Naive thymus-derived CD8-positive, alpha-beta T cell (primary cell): ENCODE measurements at places on chromosomes 7 and 10.

GRCh38 chr10:35259769-35260397 is 76.4 kb upstream of the CCNY start:
- no peak for DNase-seq

DNA sequence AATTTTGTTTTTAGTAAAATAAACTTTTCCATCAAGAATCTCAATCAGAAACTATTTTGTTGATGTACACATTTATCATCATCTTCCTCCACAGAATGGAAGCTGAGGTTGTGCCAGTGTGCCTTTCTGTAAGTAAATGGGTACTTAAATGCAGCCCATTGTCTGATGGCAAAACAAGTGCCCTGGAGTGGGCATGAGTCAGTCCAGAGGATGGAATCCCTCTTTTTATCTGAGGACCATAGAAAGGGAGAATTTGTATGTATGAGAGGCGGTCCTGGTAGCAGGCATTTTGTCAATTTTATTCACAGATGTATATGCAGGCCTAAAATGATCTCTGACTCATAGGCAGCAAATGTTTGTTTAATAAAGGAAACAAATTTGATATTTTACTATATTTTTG is 102.1 kb upstream of the MAGI2 start:
- DNase-seq = no peak

- DNase-seq = no peak
Observed at GRCh38 chr7:81211934-81212320, 293.1 kb upstream of the SEMA3C start.

DNA sequence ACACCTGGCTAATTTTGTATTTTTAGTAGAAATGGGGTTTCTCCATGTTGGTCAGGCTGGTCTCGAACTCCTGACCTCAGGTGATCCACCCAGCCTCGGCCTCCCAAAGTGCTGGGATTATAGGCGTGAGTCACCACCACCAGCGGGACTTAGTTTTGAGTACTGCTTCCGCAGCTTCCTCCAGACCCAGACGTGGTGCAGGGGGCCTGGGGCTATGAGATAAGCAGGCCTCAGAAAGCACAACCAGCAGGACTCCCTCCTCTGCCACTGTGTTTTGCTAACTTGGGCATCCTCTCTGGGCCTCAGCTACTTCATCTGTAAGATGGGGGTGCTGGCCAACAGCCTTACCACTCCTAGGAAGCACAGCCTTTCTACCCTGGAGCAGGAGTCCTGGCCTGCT is 37.8 kb downstream of the GOLGA7B start:
- DNase-seq = no peak

DNA sequence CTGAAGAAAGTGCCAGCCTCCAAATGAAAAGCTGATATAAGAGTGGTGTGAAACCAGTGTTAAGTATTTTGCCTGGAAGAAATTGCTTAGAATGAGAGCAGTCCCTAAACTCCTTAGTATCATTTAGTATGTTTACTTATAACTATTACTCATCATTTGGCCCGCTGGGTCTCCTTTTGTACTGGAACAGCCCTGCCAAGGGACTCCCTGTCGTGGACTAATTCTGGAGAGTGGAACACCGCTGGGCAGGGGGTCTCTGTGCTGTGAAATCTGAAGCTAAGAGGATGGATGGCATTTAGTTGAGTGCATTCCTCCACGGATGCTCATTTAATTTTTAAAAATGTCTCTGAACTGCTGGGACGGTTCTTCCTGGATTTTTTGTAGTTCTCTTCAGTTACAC is 889.9 kb upstream of the C7orf33 start:
- DNase-seq = no peak

DNA sequence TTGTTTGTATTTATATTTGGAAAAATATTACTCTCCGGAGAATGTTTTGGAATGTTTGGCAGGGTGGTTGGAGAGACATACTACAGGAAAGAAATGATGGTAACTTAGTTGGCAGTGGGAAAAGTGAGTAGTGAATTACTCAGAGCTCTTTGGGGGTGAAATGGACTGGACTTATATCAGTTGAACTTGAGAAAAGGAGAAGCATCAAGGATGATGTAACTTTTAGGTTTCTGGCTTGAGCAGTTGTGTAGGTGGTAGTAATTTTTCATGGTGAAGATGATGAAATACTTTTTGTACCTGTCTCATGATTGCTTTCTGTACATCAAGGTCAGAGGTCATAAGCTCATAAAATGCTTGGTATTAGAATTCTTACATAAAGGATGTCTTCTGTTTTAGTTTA is 617.2 kb downstream of the AUTS2 start:
- DNase-seq = no peak

DNA sequence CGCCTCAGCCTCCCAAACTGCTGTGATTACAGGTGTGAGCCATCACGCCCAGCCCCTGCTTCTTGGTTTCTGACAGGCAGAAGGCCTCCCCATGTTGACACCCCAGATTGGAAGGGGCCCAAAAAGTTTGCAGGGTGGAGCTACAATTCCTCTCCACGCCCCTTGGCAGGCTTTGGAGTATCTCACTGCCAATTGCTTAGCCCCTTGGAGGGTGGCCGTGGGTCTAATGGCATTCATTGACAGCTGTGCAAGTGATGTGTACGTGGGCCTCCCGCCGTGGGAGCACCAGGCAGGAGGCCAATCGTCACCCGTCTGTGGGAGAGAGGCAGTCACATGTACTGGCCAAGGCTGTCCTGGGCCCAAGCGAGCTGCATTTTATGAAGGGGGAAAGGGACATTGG is 73.7 kb upstream of the PPIF start:
- DNase-seq = no peak

DNA sequence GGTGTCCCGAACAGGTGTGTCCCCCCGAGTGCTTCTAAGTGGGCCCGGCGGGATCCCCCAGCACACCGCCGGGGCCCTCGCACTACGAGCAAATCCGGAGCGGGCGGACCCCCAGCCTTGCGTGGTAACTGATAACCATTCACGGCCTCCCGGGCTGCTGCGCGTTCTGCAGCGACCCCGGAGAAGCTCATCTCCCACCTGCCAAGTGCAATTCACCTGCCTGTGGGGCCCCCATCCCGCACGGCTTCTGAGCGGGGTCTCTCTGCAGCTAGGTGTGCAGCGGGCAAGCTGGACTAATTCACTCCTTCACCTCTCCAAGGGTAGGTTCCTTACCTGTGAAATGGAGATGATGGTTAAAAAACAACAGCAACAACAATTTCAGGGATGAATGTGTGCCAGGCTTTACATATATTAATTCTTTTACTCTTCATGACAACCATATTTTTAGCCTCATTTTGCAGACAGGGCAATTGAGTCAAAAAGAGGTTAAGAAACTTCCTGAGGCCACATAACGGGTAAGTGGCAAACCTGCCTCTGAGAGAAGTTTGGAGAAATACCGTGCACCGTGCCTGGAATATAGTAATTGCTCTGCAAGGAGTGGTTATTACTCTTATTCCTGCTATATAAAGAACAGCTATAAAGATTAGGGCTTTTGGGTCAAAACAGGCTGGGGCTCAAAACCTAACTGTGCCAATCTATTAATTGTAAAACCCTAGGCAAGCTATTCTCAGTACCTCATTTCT is 652 bp upstream of the PODXL start:
- DNase-seq = no peak
